ENCODE measurements at places on chromosomes 1 and 21. TPM values are rescaled to one million over a fixed set of nuclear protein-coding genes. Genes with fewer than 3 reads are reported as not detected.

GRCh38 chr1:11648732-11649158, 5.5 kb downstream of the FBXO2 start:
- DNase-seq: no peak

- DNase-seq: peak; percentile 98
Observed at GRCh38 chr1:28437924-28438699, 67.7 kb upstream of the RCC1 start.

- peak; percentile 45 for DNase-seq
Observed at GRCh38 chr1:7570311-7570710, 200.8 kb upstream of the VAMP3 start.

DNA sequence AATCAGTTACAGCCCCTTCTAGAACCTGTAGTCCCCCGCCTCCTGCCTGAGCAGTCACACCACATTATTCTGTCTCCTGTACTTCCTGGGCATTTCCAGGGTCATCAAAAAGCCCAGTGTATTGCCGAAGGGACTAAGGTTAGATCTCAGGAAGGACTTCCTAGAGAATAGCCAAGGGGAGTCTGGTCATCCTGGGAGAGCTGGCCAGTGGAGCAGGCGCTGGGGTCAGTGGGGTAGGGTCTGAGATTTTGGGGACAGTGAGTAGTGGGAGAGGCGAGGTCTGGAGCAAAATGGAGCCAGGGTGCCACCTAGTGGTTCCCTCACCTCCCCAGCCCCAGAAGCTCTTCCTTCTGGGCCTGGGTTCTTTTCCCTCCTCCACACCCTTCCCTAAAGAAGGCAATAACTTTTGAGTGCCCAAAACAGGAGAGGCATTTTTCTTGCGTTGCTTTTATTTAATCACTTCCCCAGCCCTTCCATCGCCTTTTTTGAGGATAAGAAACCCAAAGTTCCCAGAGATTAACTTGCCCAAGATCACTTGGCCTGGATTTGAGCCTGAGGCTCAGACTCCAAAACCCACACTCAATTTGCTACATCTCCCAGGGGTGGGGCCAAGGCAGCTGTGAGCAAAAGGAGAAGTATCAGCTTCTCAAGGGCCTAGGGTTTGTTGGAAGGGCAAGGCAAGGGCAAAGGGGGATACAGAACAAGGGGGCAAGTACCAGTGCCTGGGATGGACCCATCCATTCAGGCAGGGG, 7.3 kb upstream of the PMVK start:
- no peak for DNase-seq

DNA sequence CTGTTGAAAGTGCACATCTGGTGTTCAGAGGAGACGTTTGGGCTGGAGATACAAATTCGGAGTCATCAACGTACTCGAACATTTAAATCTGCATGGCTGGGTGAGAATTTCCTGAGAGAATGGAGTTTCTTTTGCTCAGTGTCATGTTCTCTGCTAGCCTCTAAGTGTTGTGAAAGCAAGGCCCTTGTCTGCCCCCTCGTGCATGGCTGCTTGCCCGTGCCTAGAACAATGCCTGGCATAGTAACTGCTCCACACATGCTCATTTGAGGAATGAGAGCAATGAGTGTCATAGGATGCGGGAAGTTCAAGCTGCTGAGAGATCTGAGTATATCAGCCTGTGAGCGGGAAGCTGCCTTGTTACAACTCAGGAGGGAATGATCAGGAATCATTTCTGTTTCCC, 171.1 kb upstream of the CSF3R start:
- DNase-seq: peak; percentile 46

DNA sequence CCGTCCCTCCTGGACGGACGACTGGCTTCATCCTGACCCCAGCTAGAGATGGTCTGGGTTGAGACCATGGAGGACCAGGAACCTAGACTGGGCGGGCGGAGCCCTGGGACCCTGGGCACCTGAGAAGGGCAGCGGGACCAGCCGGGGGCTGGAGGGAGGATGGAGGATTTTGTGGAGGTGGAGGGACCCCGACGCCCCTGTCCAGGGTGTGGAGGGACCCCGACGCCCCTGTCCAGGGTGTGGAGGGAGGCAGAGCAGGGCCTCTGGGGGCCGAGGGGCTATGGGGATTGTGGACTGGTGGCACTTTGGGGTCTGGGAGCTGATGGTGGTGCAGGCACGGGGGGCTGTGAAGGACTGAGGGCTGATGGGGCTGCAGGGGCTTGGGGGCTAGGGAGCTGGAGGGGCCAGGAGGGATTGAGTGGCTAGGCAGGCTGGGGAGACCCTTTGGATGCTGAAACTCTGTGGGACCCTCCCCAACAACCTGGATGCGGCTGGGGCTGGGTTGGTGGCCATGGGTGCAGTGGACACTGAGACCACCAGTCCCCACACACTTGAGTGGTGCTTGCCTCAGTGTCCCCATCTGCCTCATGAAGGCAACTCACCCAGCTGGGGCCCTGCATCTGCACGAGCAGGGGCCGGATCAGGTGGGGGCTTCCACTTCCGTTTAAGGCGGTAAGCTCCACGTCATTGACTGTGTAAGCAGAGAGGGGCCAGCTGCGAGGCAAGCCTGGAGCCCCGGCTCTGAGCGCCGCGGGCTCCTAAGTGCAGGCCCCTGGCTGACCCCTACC, 7.4 kb downstream of the GJC2 start:
- DNase-seq: no peak

GRCh38 chr1:222009105-222009730, 267.3 kb upstream of the DUSP10 start:
- no peak for DNase-seq

- peak; percentile 50 for DNase-seq
Observed at GRCh38 chr1:97906567-97907241, 14.1 kb downstream of the DPYD start.

DNA sequence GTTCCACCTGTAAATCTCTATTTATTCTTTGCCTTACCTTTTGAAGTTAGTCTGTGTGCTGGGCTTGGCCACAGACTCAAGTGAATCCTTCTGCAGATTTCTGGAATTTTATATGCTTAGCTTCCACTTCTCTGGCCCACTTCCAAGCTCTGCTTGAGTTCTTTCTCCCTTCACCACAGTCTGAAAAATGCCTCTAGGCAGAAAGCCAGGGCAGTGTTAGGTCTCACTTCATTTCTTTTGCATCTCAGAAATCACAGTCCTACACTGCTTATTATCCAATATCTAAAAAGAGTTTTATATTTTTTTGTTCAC, 48.9 kb downstream of the INKA2 start:
- DNase-seq: peak; percentile 35

DNA sequence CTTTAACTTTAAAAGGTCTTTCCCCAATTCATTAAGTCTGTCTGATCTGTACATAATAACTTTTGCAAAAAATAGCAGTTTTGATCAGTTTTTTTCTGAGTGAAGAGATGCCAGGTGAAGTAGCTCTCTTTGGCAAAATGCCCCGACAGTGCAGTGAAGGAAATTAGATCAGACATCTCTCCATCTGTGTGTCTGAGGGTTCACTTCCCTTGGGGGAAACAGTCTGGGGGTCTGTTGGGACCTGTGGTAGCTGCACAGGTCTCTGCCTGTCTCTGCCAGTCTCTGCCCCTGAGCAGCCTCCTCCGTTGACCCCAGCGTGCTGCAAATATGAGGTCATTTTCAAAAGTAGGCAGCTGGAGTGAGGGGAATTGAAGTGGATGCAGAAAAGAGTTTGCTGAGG, 54.5 kb downstream of the TBCE start:
- no peak for DNase-seq

DNA sequence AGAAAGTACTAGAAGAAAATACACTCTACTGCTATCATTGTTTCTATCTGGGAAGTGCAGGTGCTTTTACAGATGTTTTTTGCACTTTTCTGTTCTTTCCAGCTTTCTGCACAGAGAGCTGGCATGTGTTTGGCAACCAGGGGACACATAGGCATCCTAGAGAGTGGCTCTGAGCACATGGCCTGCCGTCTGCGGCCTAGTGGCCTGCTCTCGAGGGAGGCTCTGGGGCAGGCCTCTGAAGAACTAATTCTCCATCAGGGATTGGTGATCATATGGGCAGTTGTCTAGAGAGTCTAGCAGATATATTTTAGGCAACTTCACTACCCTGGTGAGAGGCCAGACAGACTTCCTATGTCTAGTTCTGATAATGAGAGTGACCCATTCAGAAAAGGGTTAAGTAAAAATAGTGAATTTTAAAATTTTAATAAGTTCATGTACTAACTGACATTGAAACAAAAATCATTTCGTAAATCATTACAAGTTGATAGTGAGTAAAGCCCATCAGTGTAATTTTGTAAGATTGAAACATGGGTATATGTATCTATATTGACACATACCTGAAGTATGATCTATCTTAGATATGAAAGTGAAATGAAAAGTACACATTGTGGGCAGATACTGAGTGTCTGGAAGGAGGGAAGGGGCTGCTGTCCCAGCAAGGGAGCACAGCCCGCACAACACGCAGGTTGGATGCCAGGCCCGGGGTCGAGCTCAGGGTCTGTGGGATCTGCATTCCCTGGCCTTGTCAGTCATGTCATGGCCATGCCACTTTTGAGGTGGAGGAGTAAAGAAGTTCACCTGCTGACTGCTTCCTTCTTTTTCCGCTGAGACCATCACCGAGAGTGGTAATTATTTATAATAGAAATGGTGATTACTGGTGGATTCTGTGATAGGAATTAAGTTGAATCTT, 79.8 kb downstream of the PCBP3 start:
- no peak for DNase-seq

- DNase-seq: no peak
Observed at GRCh38 chr21:44485254-44485793, 30.0 kb downstream of the LRRC3 start.

DNA sequence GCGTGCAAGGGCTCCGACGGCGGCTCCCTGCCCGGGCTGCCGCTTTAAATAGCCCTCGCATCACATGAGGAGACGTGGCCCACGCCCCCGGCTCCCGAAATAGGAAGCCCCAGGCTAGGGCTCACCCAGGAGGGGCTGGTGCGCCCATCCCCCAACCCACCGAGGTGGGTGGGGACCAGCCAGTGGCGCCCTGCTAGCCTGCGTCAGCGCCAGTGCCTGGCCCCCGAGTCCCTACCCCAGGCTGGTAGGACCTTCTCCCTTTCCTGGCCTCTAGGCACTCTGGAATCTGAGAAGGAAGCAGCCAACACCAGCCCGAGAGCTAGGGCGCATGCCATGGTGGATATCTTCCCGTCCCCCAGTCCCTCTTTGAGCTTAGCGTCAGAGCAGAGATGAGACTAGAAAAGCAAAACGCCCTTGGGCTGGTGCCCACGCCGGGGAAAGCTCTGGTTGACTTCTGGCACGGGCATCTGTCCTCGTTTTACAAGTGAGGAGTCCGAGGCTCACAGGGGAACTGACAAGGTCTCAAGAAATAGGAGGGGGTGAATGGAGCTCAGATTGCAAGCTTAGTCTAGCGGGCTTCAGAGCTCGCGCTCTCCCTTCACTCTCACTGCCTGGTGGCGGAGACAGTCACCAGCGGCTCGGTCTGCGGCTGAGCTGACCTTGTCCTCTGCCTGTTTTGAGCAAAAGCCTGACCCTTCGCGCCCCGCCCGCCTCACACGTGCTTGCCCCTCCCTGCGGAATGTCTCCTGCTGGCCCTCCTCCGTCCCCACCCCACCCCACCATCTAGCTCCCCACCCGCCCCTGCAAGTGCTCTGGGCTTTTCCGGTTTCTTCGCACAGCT, at the start of gene FABP3:
Gene FABP3, minus strand, starts transcription at position 21 of the 841 bp plus-strand sequence. CDS start 62 bp downstream, outside the sequence.
- DNase-seq: no peak

- peak; percentile 99 for DNase-seq
Observed at GRCh38 chr1:15949453-15950245, 26.3 kb downstream of the ZBTB17 start.

DNA sequence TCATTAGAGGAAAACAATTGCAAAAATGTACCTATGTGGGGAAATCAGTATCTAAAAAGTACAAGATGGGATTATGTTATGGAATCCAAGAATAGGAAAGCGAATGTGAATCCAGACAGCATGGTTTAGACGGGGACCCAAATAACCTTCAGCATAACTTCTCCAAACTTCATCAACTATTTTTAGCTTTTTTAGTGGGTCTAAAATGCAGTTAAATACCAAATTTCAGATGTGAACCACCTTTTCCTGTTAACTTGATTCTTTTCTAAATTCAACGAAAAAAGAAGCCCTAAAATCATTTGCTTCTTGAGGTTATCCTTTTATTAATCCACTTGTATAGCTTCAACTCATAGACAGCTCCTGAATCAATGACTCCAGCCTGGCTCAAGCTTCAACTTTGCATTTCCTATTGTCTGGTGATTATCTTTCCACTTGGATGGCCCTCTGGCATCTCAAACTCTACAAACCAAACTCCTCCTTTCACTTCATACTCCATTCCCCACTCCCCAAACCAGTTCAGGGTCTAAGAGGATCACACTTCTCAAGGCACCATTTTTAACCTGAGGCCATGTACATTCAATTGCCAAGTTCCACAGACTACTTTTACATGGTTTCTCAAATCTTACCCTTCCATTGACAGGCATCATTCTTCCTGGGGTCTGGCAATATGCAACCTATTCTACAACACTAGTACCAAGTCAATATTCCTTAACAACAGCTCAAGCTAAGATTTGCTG, 7.4 kb downstream of the ERRFI1 start:
- DNase-seq: no peak

DNA sequence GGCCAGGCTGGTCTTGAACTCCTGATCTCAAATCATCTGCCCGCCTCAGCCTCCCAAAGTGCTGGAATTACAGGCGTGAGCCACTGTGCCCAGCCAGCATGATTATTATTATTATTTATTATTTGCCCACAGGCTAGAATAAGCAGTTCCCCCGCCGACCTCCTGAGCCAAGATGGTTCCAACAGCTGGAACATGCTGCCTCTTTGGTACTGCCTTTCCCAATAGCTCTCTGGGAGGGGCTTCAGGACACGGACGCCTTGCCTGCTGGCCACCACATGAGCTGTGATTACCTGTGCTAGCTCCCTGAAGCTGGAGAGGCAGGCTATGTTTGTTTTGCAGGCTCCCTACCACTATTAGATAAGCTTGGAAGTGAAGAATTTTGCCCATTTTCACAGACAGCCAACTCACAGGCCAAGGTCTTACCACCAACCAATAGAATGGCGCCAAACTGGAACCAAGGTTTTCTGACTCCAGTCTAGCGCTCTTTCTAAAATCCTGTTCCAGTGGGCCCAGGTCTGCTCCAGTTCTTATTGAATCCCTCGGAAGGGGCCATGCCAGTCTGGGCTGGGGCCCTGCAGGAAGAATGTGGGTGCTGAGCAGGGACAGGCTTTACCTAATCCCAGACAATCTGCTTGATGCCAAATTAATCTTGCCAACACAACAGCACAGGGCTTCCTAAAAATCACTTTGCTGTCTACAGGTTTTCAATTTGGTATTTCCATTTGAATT, 2.1 kb upstream of the GPR61 start:
- DNase-seq: no peak

GRCh38 chr1:117759535-117759934, 153.7 kb downstream of the TENT5C start:
- no peak for DNase-seq

The SUMO3 gene
- 58.1 TPM for total RNA-seq

The LCA5L gene
- 2.3 TPM for total RNA-seq

The ZNF697 gene
- 7.3 TPM for total RNA-seq

The CFHR5 gene
- total RNA-seq: not detected

The SLC30A2 gene
- total RNA-seq: not detected

The FOXD2 gene
- total RNA-seq: 0.45 TPM

The DDAH1 gene
- 15.8 TPM for total RNA-seq

The KRTAP21-2 gene
- total RNA-seq: not detected

The FAAH gene
- total RNA-seq: 14.7 TPM

The LCE1B gene
- total RNA-seq: 1.1 TPM

The RNF186 gene
- not detected for total RNA-seq

The TSPEAR gene
- total RNA-seq: not detected

The KCNT2 gene
- total RNA-seq: not detected

The PTGS2 gene
- 11.7 TPM for total RNA-seq
